Activated CD4-positive, alpha-beta T cell treated with anti-CD3 and anti-CD28 coated beads for 36 hours (primary cell): ENCODE measurements at places on chromosomes 1 and 21. TPM values are rescaled to one million over a fixed set of nuclear protein-coding genes. Genes with fewer than 3 reads are reported as not detected.

DNA sequence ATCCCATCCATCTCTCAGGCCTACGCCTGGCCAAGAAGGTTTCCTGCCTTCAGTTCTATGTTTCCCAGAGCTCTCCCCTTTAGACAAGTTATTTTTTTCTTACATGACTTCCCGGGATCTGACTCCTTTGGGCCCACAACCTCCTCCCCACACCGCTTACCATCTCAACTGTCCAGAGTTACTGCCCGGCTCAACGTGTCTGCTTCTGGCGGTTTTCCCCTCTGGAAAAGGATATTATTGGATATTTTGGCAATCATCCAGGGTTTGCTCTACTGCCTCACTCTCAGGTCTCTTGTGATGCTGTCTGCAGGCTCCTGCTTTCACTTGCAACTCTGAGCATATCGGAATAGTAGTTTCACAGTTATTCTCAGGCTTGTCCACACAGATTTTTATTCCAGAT lies 318.2 kb upstream of the CAMK1G start:
- no peaks in the 10 kb centered on the region for H3K4me1 ChIP-seq
- no peak overlapping the region for H3K4me3 ChIP-seq
- H3K27ac ChIP-seq, result no peak overlapping the region
- no peak for DNase-seq

GRCh38 chr1:184608990-184609389 lies 145.7 kb downstream of the EDEM3 start:
- peaks cover 3% of the 10 kb centered on the region for H3K4me1 ChIP-seq
- H3K27ac ChIP-seq, result no peak overlapping the region
- no peaks in the 10 kb centered on the region for H3K36me3 ChIP-seq
- H3K4me3 ChIP-seq, result no peak overlapping the region
- H3K27me3 ChIP-seq, result no peaks in the 10 kb centered on the region
- no peak for DNase-seq

GRCh38 chr1:145983206-145983675 lies 13.1 kb downstream of the TXNIP start:
- peak overlapping the region; percentile 64 for H3K27ac ChIP-seq
- no peak for DNase-seq

Gene MIS18A
- total RNA-seq, result 21.5 TPM

Gene S100A2
- 3.3 TPM for total RNA-seq

Gene WNT9A
- 0.04 TPM for total RNA-seq
